Activated CD4-positive, alpha-beta T cell treated with anti-CD3 and anti-CD28 coated beads, Interleukin-2, amount 50 U/mL, for 24 hours (primary cell): ENCODE measurements at places on chromosomes 5 and 9.

GRCh38 chr5:173831196-173831914 lies 56.8 kb upstream of the CPEB4 start:
- no peak for DNase-seq

GRCh38 chr9:15572200-15572770 lies 19.4 kb downstream of the CCDC171 start:
- DNase-seq = no peak

DNA sequence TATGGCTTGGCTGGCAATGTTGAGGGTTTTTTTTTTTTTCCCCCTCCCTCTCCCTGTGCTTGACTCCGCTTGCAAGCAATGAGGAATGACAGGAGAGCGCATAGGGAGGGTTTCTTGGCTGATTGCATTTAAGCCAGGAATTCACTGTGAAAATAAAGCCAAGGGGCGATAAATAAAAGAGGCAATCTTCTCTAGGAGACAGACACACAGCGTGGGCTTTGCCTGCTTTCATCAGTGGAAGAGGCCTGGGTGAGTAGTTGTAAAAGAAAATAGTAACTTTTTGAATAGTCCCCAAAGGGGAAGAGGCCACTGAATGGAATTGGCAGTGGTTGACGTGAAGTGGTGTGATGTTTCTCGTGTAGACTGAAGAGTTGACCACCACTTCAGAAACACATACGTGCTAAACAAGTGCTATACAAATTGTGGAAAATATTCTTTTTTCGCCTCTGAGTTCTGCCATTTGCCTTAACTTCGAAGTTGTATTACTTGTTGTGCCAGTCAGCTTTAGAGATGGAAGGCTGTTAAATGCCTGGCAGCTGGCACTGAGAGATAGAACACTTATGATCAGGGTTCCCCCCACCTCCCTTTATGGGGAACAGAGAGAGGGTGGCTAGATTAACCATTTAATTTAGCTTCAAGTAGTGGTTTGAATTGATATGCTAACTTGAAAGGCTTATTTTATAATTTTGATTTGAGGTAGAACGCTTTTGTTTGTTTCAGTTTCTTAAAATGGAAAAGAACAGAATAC lies 3.0 kb downstream of the ZSWIM6 start:
- no peak for DNase-seq

DNA sequence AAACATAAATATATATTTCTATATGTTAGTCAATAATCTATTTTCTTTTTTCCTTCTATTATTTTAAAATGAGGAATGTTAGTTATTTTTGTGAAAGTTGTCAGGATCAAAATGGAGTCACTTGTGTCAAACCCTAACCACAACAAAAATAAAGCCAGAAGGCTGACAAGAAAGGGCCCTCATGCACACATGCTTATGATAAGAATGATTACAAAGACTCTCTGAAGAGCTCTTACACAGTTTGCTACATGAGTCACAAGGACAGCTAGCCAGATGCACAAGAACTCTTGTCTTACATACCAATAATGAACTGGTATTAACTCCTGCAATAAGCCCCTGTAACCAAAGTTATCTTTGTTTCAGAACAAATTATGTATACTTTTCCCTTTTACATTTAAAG lies 64.7 kb downstream of the GGTA1 start:
- DNase-seq = no peak

- no peak for DNase-seq
Observed at GRCh38 chr5:6582507-6583048, 50.3 kb downstream of the NSUN2 start.

- no peak for DNase-seq
Observed at GRCh38 chr9:89165880-89166279, 12.7 kb downstream of the SHC3 start.

DNA sequence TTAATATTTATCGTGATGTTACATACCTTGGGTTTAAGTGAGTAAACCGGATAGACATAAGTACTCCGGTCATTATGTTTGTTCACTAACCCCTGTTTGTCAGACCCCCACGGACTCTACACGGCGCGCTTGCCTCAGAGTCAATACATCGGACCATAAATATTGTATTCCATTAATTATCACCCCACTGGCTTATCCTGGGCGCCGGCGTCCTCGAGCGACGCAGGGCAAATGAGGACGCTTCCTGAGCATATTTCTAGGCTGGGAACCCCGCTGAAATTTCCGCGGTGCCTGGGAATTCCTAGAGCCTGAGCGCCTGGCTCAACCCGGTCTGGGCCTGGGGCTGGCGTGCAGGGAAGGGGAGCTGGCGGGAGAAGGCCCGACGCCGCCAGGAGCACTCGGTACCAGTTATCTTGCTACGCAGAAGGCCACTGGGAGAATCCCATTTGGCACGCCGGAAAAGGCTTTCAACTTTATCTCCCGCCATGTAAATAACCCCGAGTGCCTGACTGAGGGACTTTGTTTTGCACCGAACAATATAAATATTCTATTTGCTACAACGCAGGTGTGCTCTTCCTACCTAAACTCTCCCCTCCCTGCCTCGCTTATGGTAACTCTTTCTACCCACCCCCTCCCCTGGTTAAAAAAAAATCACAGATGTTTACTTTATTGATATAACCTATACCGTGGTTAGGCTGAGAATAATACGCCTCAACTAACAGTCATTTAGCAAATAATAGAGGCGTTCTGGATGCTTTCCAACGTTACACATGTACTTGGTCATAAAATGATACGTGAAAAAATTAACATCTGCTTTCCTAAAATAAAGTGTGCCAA lies 19.4 kb downstream of the NR2F1 start:
- no peak for DNase-seq

- DNase-seq = no peak
Observed at GRCh38 chr5:2848619-2849018, 97.1 kb upstream of the IRX2 start.

- no peak for DNase-seq
Observed at GRCh38 chr5:133927300-133928180, 40.9 kb downstream of the C5orf15 start.

GRCh38 chr9:127279717-127280285 lies 15.2 kb downstream of the GARNL3 start:
- DNase-seq = no peak

GRCh38 chr9:98877311-98877710 lies 66.4 kb upstream of the COL15A1 start:
- no peak for DNase-seq

- DNase-seq = no peak
Observed at GRCh38 chr5:149757197-149757947, 27.3 kb downstream of the PPARGC1B start.

GRCh38 chr5:113488645-113489184 lies 462 bp upstream of the MCC start:
- DNase-seq = no peak

- DNase-seq = no peak
Observed at GRCh38 chr9:6997330-6997729, 239.6 kb downstream of the KDM4C start.

DNA sequence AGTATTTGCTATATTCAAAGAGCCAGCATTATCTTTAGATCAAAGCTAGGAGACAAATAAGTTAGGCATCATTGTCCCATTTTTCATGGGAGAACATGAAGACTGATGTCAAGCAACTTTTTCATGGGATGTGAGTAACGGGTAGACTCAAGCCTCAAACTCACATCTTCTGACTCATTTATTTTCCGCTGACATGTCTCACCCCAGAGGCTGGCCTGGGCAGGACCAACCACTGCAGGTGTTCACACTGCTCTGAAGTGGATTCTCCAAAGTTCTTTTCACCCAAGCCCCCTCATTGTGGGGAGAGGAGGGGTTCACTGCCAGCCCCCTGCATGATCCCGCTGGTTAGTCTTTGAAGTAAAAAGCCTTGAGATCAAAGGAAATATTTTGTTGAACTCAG lies 34.9 kb upstream of the BASP1 start:
- no peak for DNase-seq

GRCh38 chr9:4066120-4066519 lies 233.7 kb downstream of the GLIS3 start:
- DNase-seq = no peak

- no peak for DNase-seq
Observed at GRCh38 chr9:79656169-79656568, 84.4 kb downstream of the TLE4 start.

- DNase-seq = no peak
Observed at GRCh38 chr9:83572524-83572923, 34.3 kb upstream of the FRMD3 start.

DNA sequence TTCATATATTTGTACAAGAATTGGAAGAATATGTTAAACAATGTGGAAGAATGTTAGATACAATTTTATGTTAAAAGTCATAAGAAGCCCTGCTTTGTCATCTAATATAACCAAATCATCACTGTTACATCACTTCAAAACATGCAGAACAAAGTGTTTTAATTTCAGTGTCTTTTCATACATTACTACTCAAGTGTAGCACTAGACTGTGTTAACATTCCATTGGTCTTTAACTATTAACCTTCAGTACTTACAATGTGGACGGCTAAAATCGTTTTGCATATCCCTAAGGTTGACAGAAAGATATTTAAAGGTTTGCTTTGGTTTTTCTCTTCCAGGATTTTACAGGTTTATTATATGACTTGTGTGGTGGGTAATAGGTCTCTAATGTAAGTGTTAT lies 50.9 kb downstream of the VCAN start:
- DNase-seq = no peak

GRCh38 chr9:7089406-7090193 lies 331.8 kb downstream of the KDM4C start:
- DNase-seq = no peak

- DNase-seq = no peak
Observed at GRCh38 chr5:133032852-133033742, 6.7 kb upstream of the ZCCHC10 start.

GRCh38 chr5:53643445-53643844 lies 83.0 kb downstream of the NDUFS4 start:
- DNase-seq = no peak

DNA sequence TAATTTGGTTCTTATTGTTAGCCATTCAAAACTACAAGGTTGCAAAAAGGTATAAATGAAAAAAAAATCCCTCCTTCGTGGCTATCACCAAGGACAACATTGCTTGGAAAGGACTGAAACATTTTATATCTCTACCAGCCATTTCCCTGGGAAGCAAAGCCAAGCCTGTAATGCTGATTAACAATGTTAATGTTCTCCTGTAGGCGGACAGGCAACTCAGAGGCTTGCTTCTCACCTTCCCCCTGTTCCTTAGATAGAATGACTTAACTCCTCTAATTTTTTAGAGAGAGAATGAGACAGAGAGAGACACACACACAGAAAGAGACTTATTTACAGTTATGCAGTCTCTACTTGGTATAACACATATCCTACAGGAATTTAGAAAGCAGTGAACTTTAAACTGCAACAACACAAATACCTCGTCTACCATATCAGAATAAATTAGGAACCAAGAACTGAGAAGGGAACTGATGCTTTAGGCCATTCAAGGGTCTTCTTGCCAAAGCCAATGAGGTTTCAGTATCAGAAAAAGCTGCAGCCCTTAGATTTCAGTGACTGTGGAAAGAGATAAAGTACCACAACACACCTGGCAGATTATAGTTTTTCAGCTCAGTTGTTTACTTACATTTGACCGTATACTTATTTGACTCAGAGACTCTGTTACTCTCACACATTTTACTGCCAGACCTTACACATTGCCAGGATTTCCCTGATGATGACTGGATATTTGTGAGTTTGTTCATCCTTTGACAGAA lies 20.9 kb upstream of the MAN2A1 start:
- DNase-seq = no peak

DNA sequence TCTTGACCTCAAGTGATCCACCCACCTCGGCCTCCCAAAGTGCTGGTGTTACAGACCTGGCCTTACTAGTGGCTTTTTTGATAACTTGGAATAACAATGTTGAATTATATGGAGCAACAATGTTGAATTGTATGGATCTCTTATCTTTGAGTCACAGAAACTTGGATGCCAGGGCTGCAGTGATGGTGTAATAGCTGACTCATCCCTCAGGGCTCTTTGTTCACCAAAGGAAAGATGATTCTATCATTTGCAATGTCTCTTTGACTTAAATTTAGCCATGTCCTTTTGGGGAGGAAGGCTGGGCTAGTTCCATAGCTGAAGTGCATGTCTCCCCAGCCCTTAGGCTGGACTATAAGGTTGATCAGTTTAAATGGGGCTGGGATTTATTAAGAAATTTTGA lies 172.3 kb downstream of the PDZD2 start:
- DNase-seq = no peak

DNA sequence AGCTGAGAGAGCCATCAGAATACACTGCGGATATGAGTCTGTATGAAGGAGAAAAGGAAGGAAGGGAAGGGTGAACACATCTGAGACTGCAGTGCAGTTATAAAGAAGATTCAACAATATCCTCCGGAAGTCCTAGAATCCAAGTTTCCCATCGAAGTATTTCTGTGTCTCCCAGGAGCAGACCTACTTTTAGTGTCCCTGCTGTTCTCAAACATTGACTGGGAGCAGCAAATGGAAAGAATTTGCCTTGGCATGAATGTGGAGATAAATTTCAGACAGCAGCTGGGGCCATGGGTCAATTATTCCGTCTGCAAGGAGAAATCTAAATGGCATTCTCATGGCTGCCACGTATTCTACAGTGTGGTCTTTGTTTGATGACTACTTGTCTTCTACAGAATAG lies 478.1 kb upstream of the SMC2 start:
- DNase-seq = no peak

- no peak for DNase-seq
Observed at GRCh38 chr9:17837965-17838364, 259.1 kb downstream of the SH3GL2 start.

DNA sequence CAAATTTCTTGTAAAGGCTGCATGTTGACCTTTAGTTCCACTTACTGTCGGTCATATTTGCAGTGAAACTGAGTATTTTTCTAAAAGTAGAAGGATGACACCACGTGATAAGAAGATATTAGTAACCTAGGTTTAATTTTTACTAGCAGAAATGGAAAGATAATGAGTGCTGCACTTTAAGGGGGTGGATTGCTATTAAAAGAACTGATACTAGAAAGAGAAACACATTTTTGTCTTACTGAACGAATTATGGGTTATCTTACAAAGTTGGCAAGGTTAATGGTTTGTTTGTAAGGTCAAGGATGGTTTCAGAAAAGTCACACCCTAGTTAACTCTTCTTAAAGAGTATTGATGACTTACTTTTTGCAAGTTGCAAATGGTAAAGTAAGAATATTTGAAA lies 2.4 kb downstream of the MACIR start:
- DNase-seq = no peak

GRCh38 chr5:33975852-33976251 lies 8.6 kb downstream of the SLC45A2 start:
- DNase-seq = no peak

DNA sequence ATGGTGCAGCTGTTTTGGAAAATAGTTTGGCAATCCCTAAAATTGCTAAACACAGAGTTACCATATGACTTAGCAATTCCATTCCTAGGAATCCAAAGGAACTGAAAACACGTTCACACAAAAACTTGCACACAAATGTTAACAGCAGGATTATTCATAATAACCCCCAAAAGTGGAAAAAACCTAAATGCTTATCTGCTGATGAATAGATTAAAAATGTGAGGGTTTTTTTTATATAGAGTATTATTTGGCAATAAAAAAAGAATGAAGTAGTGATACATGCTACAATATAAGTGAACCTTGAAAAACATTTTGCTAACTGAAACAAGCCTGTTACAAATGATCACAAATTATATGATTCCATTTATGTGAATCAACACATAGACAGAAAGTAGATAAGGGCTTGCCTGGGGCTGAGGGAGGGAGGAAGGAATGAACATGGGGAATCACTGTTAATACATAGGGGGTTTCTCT lies 45.1 kb upstream of the TRIO start:
- no peak for DNase-seq

GRCh38 chr9:112384690-112385089 lies 4.8 kb downstream of the HSDL2 start:
- no peak for DNase-seq

- DNase-seq = no peak
Observed at GRCh38 chr5:31453522-31453921, 78.4 kb downstream of the DROSHA start.

- no peak for DNase-seq
Observed at GRCh38 chr9:112971415-112971814, 40.6 kb downstream of the ZNF883 start.
